ENCODE measurements at places on chromosomes 2 and 18.

GRCh38 chr2:73324126-73324725 lies 30.9 kb upstream of the EGR4 start:
- no peak for DNase-seq
- peaks cover 55% of the 10 kb centered on the region for H3K27me3 ChIP-seq
- no peaks in the 10 kb centered on the region for H3K36me3 ChIP-seq
- no peak overlapping the region for H3K27ac ChIP-seq
- H3K4me3 ChIP-seq: no peak overlapping the region
- H3K4me1 ChIP-seq: no peaks in the 10 kb centered on the region

DNA sequence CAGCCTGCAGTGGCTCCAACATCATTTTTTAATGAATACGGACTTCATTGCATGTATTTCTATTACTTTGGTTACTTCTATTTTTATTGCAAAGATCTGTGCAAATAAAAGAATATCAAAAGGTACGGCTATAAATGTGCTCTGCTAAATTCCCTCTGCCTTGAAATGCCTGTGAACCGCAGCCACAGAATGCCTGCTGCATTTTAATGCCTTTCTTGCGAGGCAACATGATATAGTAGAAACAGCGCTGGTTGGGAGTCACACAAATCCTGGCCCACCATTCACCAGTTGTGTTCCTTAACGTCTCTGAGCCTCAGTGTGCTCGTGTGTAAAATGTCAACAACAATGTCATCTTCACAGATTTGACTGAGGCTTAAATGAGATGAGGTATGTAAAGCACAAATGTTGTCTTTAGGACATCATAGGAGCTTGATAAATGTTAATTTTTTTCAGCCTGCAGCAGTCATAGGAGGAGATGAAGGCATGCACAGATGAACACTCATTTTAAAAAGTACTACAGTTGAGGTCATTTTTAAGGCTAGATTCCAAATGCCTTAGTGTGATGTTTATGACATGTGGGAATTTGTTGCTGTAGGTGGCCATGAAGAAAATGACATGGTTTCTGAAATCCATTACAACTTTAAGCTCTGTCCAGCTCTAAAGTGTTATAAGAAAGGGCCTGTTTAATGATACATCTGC lies 187.6 kb upstream of the NRP2 start:
- no peak overlapping the region for H3K4me3 ChIP-seq
- H3K27me3 ChIP-seq: no peaks in the 10 kb centered on the region
- no peak for DNase-seq
- H3K36me3 ChIP-seq: no peaks in the 10 kb centered on the region
- no peaks in the 10 kb centered on the region for H3K4me1 ChIP-seq

DNA sequence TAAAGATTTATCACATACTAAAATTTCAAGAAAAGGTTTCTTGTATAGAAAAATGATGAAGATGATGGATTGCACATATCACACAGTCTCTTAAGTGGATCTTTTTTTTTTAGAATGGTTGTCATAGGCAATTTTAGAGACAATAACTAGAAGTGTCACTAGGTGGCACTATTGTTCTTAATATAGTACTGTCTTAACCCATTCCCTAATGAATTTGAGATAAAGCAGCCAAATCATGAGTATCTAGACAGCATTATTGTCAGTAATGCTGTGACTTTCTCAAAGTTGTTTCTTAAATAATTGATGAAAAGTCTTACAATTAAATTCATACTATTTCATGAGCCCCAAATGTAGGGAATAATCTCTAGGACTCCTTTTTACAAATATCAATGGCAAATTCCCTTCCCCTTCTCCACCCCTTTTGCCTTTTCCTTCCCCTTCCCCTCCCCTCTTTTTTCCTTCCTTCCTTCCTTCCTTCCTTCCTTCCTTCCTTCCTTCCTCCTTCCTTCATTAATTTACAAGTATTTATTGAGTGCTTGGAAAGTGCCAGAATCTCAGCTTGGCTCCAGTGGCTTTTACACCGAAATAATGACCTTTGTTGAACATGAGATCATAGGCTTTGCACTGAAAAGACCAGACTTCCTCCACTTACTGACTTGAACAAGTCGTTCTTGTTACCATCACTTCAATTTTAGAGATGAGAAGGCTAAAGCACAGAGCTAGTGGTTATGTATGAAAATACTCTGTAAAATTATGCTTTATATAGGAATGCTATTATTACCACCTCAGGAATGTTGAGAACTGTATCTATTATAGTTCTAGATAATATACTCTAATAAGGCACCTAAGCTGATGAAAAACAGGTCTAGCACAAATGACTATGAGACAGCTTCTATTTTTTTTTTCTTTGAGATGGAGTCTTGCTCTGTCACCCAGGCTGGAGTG lies 19.8 kb downstream of the MYL12B start:
- peak; percentile 87 for DNase-seq
- H3K4me3 ChIP-seq: no peak overlapping the region
- peaks cover 2% of the 10 kb centered on the region for H3K4me1 ChIP-seq
- H3K27me3 ChIP-seq: no peaks in the 10 kb centered on the region

- H3K36me3 ChIP-seq: no peaks in the 10 kb centered on the region
- no peak overlapping the region for H3K4me3 ChIP-seq
- H3K4me1 ChIP-seq: no peaks in the 10 kb centered on the region
- no peaks in the 10 kb centered on the region for H3K27me3 ChIP-seq
- no peak overlapping the region for H3K27ac ChIP-seq
Observed at GRCh38 chr2:38722271-38723061, 28.7 kb downstream of the SRSF7 start.

DNA sequence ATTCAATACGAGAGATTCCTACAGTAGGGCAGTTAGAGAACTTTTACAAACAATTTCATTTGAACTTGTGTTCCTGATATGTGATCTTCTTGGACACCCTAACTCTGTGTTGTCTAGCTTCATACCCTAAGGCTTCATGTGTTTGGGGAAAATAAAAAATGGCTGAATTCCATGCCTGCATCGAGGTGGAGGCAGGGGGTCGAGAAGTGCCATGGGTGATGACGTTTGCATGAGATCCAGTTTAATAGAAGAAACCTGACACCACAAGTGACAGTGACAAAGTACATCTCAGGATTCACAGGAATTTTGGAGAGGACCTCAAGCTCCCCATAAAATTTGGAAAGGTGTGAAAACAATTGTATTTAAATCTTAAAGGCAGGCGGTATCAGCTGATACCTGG lies 169.2 kb upstream of the NABP1 start:
- no peak overlapping the region for H3K4me3 ChIP-seq
- no peaks in the 10 kb centered on the region for H3K27me3 ChIP-seq
- no peak for DNase-seq
- no peak overlapping the region for H3K27ac ChIP-seq
- no peaks in the 10 kb centered on the region for H3K4me1 ChIP-seq

DNA sequence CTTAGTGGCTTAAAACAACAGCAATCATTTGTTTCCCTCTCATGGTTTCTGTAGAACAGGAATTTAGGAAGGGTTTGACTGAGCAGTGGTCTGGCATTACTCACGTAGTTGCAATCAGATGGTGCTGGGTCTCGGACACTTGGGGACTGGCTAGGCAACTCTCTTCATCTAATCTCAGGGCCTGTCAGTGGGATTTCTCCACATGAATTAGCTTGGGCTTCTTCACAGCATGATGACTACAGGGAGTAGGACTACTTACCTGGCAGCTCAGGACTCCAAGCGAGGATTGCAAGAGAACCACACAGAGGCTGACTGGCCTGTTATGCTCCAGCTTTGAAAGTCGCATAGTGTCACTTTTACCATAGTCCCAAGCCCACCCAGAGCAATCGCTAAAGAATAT lies 125.1 kb downstream of the TTC27 start:
- no peak overlapping the region for H3K27ac ChIP-seq
- peaks cover 3% of the 10 kb centered on the region for H3K4me1 ChIP-seq
- H3K36me3 ChIP-seq: peaks cover 2% of the 10 kb centered on the region
- no peaks in the 10 kb centered on the region for H3K27me3 ChIP-seq
- no peak for DNase-seq

- H3K4me1 ChIP-seq: no peaks in the 10 kb centered on the region
- H3K27me3 ChIP-seq: no peaks in the 10 kb centered on the region
- H3K4me3 ChIP-seq: no peak overlapping the region
Observed at GRCh38 chr2:140401056-140401455, 1620.9 kb upstream of the NXPH2 start.

GRCh38 chr2:176789751-176790150 lies 422.8 kb upstream of the HNRNPA3 start:
- DNase-seq: no peak
- no peaks in the 10 kb centered on the region for H3K36me3 ChIP-seq
- no peak overlapping the region for H3K4me3 ChIP-seq
- H3K4me1 ChIP-seq: no peaks in the 10 kb centered on the region
- H3K27me3 ChIP-seq: no peaks in the 10 kb centered on the region
- H3K27ac ChIP-seq: no peak overlapping the region

GRCh38 chr2:96025194-96025492 lies 9.6 kb downstream of the GPAT2 start:
- no peak overlapping the region for H3K4me3 ChIP-seq
- no peaks in the 10 kb centered on the region for H3K4me1 ChIP-seq
- DNase-seq: no peak
- H3K27ac ChIP-seq: no peak overlapping the region
- peaks cover 3% of the 10 kb centered on the region for H3K27me3 ChIP-seq

GRCh38 chr2:55891671-55892094 lies 31.9 kb downstream of the EFEMP1 start:
- H3K4me3 ChIP-seq: no peak overlapping the region
- no peaks in the 10 kb centered on the region for H3K4me1 ChIP-seq
- H3K27me3 ChIP-seq: no peaks in the 10 kb centered on the region
- peaks cover 10% of the 10 kb centered on the region for H3K36me3 ChIP-seq

GRCh38 chr2:150878356-150878755 lies 383.3 kb downstream of the RBM43 start:
- no peaks in the 10 kb centered on the region for H3K36me3 ChIP-seq
- peak; percentile 51 for DNase-seq
- H3K27me3 ChIP-seq: no peaks in the 10 kb centered on the region
- no peak overlapping the region for H3K4me3 ChIP-seq
- H3K4me1 ChIP-seq: no peaks in the 10 kb centered on the region

DNA sequence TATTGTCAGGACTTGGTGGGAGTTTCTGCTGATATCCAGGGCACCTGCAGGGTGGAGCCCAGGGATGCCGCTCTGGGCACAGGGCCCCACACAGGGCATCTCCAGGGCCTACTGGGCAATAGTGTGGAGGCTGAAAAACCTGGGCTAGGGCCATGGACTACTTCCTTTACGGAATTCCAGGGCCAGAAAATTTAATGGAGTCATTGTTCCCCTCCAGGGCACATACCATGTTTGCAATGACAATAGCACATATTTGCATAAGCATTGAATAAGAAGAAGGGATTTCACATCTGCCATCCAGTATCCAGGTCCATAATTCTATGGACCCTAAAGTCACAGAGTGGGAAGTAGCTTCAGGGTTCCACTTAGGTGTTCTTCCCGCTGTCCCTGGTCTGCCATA lies 103.8 kb upstream of the TPO start:
- no peaks in the 10 kb centered on the region for H3K36me3 ChIP-seq
- no peak for DNase-seq
- H3K27me3 ChIP-seq: no peaks in the 10 kb centered on the region
- no peak overlapping the region for H3K4me3 ChIP-seq

GRCh38 chr2:228747483-228747882 lies 523.6 kb downstream of the PID1 start:
- H3K27me3 ChIP-seq: no peaks in the 10 kb centered on the region
- H3K36me3 ChIP-seq: no peaks in the 10 kb centered on the region
- no peak overlapping the region for H3K4me3 ChIP-seq
- no peak for DNase-seq
- H3K4me1 ChIP-seq: no peaks in the 10 kb centered on the region

GRCh38 chr2:18232731-18233438 lies 327.6 kb downstream of the RDH14 start:
- no peak overlapping the region for H3K27ac ChIP-seq
- H3K4me1 ChIP-seq: no peaks in the 10 kb centered on the region

DNA sequence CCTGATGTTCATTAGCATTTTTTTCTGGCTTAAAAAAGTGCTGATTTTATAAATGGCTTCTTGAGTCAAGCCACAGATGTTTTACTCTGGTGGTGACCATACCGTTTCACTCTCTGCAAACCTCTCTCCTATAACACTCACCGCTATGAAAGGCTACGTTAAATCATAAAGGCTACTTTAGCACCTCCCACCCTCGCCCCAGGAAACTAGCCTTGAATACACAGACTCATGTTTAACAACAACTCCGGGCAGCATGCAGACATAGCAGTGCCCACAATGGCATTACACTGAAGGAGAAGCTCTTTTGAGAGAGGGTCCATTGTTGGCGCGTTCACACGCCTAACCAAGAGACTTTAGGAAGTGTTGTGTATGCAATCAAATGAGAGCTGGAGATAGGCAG lies 5.6 kb downstream of the MYT1L start:
- H3K4me1 ChIP-seq: no peaks in the 10 kb centered on the region
- no peak overlapping the region for H3K27ac ChIP-seq
- H3K4me3 ChIP-seq: no peak overlapping the region
- no peaks in the 10 kb centered on the region for H3K36me3 ChIP-seq
- no peaks in the 10 kb centered on the region for H3K27me3 ChIP-seq
- DNase-seq: no peak

- H3K27ac ChIP-seq: no peak overlapping the region
- H3K4me3 ChIP-seq: no peak overlapping the region
- no peaks in the 10 kb centered on the region for H3K27me3 ChIP-seq
- no peaks in the 10 kb centered on the region for H3K36me3 ChIP-seq
Observed at GRCh38 chr18:59549503-59550173, 147.6 kb downstream of the CCBE1 start.

- H3K4me3 ChIP-seq: no peak overlapping the region
- H3K4me1 ChIP-seq: peaks cover 3% of the 10 kb centered on the region
- no peaks in the 10 kb centered on the region for H3K27me3 ChIP-seq
- DNase-seq: no peak
- no peak overlapping the region for H3K27ac ChIP-seq
- H3K36me3 ChIP-seq: no peaks in the 10 kb centered on the region
Observed at GRCh38 chr2:229403296-229403695, 132.2 kb upstream of the PID1 start.

DNA sequence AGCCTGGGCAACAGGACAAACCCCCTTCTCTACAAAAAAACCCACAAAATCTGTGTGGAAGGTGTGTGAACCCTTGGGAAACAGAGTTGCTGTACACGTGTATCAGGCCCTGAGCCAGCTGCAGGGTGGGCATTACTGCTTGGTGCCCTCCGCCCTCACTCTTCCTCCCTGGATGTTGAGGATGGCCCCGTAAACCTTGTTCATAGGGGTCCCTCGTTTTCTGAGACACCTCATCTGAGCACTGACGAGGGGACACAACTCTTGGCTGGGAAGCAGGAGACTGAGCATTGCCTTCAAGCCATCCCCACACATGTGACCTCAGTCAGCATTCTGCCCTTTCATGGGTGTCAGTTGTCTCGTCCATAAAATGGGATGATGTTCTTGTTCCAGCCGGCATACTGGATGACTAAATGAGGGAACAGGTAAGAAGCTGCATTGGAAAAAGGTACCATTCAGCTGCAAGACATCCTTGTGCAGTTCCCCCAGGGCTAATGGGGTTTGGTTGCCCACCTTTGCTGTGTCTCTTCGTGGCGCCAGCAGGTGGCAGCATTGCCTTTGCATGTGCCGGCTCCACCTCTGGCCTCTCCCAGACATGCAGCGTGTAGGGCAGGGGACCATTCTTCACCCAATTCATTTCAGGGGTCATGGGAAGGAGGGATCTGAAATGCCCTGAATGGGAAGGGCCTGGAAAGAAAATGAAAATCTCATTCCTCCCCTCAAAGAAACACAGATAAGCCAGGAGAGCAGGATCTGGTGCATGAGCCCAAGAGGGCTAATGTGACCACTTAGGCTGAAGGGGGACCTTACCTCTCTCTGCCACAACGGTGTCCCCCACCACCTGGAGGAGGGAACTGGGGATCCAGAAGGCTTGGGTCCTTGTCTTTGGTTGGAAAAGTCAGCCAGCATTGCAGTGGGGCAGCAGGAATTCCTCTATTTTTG lies 36.4 kb upstream of the HAAO start:
- H3K27ac ChIP-seq: no peak overlapping the region
- peak overlapping the region; percentile 36 for H3K4me3 ChIP-seq
- H3K4me1 ChIP-seq: peaks cover 10% of the 10 kb centered on the region
- DNase-seq: peak; percentile 70
- no peaks in the 10 kb centered on the region for H3K36me3 ChIP-seq
- no peaks in the 10 kb centered on the region for H3K27me3 ChIP-seq
